Skeletal muscle cell (primary cell): ENCODE measurements at places on chromosomes 11 and 22.

DNA sequence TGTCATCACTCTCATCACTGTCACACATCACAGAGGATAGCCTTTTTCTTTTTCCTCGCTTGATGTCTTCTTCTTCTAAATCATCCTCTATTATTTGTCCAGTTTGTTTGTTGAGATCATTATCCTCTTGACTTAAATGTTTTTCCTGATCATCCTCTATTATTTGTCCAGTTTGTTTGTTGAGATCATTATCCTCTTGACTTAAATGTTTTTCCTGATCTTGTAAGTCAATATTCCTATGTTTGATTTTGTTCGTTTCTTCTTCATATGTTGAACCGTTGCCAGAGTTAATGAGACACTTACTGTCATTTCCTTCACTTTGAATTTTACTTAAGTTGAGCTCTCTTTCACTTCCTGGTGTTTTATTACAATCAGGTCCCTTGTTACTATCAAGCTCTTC lies 5.6 kb downstream of the CCDC82 start:
- DNase-seq = no peak

GRCh38 chr11:121419836-121420235 lies 32.3 kb upstream of the SORL1 start:
- DNase-seq = no peak

DNA sequence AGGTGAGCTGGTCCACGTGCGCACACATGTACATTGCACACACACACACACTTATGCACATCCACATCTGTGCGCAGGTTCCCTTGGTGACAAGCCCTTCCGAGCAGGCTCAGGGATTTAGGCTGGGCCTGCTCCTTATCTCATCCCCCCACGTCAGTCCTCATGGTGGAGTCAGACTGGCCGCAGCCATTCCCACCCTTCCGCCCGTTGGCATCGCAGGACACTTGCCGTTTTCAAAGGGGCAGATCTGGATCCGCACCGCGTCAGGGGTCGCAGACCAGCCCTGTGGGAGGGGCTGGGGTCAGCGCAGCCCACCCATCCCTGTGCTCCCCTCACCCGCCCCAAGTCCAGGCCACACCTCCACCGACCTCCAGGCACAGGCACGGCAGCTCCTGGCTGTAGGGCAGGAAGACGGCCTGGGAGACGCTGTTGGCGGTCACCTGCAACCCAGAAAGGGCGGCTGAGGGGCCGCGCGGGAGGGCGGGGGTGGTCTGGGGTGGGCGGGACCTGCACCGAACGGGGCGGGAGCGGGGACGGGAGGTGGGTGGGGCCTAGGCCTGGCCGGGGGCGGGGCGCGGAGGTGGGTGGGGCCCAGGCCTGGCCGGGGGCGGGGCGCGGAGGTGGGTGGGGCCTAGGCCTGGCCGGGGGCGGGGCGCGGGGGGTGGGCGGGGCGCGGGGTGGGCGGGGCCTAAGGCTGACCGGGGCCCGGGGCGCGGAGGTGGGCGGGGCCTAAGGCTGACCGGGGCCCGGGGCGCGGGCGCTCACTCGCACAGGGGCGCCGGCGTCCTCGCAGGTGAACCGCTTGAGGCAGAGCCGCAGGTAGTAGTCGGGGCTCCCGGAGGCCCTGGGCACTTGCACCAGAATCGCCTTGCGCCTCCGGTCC lies 13.3 kb downstream of the IL17REL start:
- DNase-seq = no peak

DNA sequence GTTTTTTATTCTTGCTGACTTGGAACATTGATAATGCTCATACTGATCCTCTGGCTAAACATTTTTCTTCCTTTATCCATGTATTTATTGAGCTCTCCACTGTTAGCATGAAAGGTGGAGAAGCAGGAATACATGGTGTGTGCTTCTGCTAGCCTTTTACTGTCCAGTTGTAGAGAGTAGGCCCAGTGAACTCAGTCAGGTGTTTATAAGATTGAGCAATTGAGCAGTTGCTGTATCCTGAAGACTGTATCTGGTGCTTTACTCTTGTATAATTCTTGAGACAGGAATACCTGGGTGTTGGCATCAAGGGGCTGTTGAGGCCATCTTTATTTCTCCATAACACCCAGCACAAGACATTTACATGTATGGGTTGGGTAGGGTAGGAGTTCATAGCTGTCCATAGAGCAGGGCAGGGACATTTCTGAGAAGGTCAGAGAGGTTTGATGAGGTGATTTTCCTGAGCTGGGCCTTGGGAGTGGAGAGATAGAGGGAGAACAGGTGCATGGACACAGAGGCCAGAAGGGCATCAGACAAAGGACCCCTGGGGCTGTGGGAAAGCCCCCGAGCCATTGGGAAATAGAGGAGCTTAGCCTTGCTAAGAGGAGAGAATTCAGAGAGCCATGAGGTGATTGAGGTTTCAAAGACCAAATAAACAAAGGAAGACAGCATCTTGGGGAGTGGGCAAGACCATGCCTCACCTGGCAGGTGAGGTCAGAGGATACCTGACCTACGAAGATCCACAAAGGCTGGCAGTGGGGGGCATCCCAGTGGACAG lies 155.5 kb downstream of the TEAD1 start:
- DNase-seq = no peak

DNA sequence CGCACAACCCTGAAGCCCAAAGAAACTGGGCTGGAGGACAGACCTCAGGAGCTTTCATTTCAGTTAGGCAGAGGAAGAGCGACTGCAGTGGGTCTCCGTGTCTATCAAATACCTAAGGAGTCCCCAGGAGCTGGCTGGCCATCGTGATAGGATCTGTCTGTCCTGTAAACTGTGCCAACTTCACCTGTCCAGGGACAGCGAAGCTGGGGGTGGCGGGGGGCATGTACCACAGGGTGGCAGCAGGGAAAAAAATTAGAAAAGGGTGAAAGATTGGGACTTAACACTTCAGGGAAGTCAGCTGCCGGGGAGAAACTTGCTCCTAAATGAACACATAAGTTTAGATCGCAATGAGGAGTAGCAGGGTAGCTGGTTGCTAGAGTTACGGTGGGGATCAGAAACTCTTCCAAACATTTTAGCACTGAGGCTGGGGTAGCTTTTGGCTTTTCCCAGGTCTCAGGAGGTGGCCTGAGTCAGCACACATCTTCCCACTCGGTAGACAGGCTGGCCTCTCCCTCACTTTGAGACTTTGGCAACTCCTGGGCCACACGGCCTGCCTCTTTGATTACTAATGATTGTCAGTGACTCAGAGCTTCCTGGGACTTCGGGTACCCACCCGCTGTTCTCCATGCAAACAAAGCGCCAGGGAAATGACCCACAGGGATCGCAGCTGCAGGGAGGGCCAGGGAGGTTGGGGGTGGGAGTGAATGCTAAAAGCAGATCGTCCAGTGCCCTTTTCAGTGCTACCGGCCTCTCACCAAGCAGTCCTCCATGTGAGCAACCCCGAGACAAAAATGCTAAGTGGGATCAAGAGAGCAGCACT lies 2.9 kb upstream of the MTFP1 start:
- DNase-seq = peak; percentile 96

GRCh38 chr11:95599959-95600586 lies 189.5 kb downstream of the FAM76B start:
- no peak for DNase-seq

- no peak for DNase-seq
Measured at GRCh38 chr11:19430346-19430745, 189.6 kb upstream of the E2F8 start.
